ENCODE measurements at places on chromosomes 16 and 17.

DNA sequence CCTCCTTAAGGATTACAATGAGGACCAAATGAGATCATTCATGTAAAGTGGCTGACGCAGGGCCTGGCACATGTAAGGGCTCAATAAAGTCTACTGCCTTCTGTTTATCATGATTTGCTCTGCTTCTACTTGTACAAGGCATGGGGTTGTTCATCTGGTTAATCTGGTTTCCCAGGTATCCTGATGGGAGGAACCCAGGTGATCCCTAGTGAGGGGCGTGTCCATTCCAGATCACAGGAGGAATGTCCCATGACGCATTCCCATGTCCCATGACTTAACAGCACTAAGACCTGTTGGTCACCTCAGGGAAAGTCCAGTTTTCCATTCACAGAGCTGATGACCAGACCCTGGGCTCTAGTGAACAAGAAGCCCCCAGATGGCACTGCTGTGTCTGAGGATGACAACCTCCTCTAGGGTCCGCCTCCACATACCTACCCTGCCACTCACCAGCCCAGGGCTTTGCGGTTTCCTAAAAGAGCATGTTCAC is 11.5 kb upstream of the TPPP3 start:
- no peak for DNase-seq

GRCh38 chr16:17474572-17474971 is 3.8 kb upstream of the XYLT1 start:
- no peak for DNase-seq

- DNase-seq = no peak
Measured at GRCh38 chr16:20937736-20938135, 37.2 kb downstream of the LYRM1 start.

- no peak for DNase-seq
Measured at GRCh38 chr17:32625971-32626370, 139.2 kb downstream of the CDK5R1 start.

GRCh38 chr17:49388692-49389513 is 25.8 kb downstream of the PHB1 start:
- no peak for DNase-seq

- no peak for DNase-seq
Measured at GRCh38 chr17:48440669-48441068, 10.7 kb upstream of the SKAP1 start.

Data from activated CD4-positive, alpha-beta T cell treated with anti-CD3 and anti-CD28 coated beads for 1 hour (primary cell).